ENCODE measurements at places on chromosomes 16 and 17.

- DNase-seq = no peak
These were observed 13.1 kb downstream of the SLC16A6 start for GRCh38 chr17:68277807-68278206.

- DNase-seq = no peak
These were observed 50.1 kb downstream of the HNF1B start for GRCh38 chr17:37694734-37695133.

DNA sequence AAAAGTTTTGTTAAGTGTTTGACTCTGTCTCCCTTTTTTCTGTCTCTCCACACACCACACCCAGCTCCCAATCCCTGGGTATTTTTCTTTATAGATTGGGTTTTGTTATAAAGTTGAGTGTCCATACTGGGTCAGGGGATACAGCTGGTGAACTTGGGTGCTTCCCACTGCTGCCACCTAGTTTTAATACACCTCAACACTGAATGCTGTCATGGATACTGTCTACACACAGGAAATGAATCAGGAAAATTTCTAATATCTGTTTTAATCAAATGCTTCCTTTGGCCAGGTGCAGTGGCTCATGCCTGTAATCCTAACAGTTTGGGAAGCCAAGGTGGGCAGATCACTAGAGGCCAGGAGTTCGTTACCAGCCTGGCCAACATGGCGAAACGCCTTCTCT is 5.3 kb upstream of the TAOK1 start:
- no peak for DNase-seq

DNA sequence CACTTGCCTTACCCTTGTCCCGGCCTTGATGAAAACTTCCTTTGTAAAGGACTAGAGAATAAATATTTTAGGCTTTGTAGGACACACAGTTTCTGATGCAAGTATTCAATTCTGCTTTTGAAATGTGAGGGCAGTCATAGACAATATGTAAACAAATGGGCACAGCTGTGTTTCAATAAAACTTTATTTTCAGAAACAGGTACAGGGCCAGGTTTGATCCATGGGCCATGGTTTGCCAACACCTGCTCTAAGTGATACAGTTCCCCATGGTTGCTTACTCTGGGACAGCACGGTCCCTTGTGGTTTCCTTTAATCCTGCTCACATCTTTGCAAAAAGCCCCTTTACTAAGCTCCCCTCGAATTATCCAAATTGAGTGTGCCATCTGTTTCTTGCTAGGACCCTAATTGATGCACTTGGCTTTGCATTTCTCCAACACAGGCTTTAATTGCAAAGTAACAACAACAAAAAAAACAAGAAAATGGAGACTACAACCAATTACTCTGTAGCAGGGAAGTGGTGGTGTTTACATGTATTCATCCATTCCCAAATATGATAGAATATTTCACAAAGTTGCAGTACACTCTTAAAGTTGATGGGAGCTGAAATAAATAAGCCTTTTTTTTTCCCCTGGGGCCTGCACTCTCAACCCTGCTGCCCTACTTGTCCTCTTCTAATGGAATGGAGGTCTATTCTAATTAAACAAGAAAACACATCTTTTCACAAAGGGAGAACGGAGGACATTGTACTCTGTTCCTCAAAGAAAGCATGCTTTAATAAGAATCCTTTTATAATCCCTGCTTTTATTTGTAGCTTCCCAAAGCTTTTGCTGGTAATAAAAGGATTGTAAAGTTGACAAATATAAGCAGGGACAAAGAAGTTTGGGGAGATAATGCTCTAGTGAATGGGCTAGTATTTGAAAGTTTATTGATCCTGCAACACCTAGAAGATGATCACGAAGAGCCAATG is 37.7 kb upstream of the TOX3 start:
- DNase-seq = no peak

GRCh38 chr16:68367440-68367839 is 56.6 kb downstream of the PRMT7 start:
- DNase-seq = no peak

DNA sequence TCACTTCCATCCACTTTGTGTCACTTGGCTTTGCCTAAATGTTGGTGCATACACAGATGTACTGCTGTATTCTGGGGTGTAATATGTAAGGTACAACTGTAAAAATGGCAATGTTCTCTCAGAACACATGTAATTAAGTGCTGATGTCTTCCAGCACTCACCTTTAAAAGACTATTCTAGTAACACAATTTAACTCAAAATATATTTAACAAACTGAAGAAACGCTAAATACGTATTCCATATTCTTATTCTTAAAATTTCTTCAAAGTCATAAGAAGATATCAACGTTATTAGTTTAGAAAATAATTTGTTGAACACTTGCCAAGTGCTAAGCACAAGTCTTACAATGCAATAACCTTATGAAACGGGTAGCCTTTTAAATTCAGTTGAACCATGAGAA is 3.6 kb downstream of the CMC2 start:
- DNase-seq = no peak
